Heart right ventricle (tissue), 16 donors: ENCODE measurements at places on chromosomes 11 and 22.

GRCh38 chr22:36595940-36596339 lies 67.0 kb upstream of the EIF3D start:
- no peak for DNase-seq

DNA sequence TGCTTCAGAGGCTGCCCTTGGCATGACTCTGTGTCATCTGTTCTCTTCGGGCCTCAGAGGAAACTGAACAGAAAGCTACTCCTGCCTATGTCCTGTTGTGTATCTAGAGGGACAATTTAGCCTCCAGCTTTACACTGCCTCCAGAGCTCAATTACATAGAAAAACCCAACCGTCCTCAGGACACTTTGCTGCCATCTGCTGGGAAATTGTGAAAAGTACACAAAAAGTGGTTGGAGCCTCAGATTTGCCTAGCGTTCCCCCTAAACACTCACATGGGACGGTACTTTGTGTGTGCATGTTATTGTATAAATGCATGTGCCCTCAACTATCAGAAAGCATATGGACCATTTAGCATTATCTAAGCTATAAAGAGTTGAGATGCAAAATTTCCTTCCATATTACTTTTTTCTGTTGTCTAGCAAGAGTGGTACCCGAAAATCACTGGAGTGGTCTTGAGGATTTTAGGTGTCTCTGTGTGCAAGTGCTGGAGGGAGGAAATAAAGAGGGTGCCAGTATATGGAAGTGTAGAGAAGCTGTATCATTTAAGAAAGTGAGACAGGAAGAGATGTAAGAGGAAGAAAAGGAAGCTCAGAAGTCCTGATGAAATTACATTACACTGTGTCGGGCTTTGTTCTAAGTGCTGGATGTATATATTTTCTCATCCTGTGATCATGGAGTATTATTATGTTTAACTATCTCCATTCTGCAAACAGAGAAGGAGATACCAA lies 8.7 kb upstream of the MS4A4E start:
- DNase-seq = peak; percentile 9

DNA sequence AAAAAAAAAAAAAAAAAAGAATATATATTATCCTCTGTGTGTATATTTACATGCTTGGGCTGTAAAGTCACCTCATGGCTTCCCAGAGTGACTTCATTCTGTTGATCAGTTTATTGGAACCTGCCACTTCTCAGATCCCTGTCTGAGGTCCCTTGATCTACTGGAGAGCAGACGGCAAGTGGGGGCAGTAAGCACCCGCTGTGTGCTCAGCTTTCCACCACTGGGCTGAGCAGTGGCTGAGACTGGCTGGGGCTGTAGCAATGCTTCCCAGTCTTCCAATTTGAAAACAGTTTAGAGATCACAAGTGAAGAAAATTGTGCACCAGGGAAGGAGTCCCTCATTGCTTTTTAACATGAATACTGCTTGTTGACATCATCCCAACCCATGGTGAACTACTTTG lies 6.9 kb upstream of the RBM4B start:
- no peak for DNase-seq

GRCh38 chr11:37710031-37710430 lies 1112.0 kb upstream of the RAG2 start:
- DNase-seq = no peak

GRCh38 chr22:20852503-20852902 lies 6.1 kb downstream of the PI4KA start:
- DNase-seq = no peak

- DNase-seq = no peak
Measured at GRCh38 chr11:69576069-69576782, 64.7 kb upstream of the CCND1 start.

GRCh38 chr22:43471606-43472135 lies 59.9 kb downstream of the MPPED1 start:
- DNase-seq = no peak

GRCh38 chr22:30292069-30292970 lies 3.0 kb upstream of the CASTOR1 start:
- no peak for DNase-seq

DNA sequence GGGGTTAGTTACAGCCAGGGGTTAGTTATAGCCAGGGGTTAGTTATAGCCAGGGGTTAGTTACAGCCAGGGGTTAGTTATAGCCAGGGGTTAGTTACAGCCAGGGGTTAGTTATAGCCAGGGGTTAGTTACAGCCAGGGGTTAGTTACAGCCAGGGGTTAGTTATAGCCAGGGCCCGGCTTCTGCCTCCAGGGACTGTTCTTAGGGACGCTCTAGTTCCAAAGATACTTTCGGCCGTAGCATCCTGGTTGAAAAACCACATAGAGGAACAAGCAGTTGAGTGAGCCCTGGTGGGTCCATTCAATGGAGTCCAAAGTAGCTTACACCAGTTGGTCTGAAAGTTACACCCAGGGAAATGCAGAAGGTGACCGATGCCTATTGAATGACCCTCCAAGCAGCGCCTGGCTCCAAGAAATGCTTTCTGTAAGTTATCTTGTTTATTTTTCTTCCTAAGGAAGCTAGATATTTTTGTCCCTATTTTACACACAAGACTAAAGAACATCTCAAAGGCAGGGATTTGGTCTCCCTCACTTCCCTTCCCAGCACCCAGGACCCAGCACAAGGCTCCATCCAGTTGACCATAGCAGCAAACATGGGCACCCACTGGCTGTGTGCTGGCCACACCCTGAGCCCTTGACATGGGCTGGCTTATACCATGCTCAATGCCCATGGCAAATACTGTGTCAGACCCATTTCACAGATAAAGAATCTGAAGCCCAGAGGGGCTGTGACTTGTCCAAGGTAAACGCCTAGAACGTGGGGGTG lies 49.7 kb upstream of the SHISAL1 start:
- DNase-seq = no peak

DNA sequence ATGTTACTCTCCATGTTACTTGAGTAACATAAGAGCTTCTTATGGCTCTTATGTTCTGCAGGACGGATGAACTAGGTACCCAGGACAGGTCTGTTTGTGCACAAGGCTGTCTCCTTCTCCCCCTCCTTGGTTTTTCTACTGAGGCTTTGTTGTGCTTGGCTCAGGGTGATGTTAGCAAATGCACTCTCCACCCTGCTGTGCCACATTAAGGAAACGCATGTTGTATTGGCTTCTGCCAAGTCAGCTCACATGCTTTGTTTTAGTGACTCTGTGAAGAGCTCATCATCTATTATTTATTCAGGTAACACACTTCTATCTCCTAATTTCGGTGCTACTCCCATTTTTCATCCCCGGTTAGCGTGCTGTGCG lies 108.3 kb downstream of the PTPRJ start:
- DNase-seq = no peak

DNA sequence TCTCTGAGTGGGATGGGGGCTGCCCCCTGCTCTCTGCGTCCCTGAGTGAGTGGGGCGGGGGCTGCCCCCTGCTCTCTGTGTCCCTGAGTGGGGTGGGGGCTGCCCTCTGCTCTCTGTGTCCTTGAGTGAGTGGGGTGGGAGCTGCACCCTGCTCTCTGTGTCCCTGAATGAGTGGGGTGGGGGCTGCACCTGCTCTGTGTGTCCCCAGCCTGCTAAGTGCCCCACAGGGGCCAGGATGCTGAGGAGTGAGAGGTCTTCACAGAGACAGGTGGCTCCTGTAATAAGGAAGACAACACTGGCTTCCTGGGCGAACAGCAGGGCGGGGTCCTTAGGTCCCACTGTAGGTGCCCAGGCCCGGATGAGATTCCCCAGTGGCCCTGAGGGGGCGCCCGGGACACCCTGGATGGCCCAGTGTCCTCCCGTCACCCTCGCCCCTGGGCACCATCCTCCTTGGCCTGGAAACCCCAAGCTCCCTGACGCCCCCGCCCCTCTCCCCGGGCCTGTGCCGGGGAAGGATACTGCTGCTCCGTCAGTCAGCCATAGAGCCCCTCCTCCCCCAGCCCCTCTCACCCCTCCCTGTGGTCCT lies 3.8 kb upstream of the CCDC188 start:
- no peak for DNase-seq

DNA sequence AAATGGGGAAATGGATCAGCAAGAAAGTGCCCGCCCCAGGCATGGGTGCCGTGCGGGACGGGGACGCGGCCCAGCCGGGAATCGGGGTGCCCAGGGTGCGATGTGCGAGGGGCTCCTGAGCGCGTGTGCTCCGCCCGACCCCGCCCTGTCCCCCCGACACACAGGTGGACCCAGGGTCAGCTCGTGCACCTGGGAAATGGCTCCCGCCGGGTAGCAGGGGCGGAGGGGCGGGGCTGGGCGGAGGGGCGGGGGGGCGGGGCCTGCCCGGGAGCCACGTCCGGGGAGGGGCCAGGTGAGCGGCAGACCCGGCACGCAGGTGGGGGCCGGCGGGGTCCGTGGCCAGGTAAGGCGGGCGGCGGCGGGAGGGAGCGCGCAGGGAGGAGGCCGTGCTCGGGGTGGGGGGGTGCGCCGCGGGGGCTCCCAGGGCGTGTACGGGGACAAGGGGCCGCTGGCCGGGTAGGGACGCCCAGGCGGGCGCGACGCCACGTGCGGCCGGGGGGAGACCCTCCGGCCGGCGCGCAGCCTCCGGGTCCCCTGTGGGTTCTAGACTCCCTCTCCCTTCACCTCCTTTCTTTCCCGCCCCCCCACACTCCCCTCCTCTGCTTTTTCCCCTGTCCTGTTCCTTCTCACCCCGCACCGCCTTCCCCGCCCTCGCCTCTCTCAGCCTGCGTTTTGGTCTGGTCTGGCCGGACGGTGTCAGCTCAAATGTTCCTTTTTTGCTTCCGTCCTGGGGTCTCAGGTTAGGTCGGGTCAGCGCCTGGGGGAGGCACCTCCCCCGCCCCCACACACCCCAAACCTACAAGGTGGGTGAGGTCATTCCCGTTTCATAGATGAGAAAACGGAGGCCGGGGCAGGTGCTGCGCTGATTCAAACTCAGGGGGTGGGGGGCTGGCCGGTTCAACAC lies at the start of gene ARHGAP8:
TSS of gene ARHGAP8 (plus strand) at position 291 of the 904 bp plus-strand sequence. CDS start 33,953 bp downstream, outside the sequence.
- DNase-seq = no peak

GRCh38 chr11:67632982-67633755 lies 3.4 kb upstream of the NUDT8 start:
- no peak for DNase-seq

DNA sequence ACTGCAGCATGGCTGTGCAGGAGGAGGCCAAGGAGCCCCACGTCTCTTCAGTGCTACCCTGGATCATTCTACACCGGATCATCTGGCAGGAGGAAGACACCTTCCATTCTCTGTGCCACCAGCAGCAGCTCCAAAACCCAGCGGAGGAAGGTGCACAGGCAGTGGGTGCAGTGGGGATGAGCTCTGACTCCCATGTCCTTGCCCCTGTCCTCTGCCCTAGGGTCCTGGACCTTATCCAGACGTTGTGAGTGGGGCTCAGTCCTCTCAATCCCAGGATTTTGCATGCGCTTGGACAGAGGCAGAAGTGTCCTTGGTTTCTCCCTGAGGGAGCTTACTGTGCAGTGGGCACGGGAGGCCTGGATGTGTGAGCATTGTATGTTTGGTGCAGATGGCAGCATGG lies 61.3 kb downstream of the CABIN1 start:
- no peak for DNase-seq

DNA sequence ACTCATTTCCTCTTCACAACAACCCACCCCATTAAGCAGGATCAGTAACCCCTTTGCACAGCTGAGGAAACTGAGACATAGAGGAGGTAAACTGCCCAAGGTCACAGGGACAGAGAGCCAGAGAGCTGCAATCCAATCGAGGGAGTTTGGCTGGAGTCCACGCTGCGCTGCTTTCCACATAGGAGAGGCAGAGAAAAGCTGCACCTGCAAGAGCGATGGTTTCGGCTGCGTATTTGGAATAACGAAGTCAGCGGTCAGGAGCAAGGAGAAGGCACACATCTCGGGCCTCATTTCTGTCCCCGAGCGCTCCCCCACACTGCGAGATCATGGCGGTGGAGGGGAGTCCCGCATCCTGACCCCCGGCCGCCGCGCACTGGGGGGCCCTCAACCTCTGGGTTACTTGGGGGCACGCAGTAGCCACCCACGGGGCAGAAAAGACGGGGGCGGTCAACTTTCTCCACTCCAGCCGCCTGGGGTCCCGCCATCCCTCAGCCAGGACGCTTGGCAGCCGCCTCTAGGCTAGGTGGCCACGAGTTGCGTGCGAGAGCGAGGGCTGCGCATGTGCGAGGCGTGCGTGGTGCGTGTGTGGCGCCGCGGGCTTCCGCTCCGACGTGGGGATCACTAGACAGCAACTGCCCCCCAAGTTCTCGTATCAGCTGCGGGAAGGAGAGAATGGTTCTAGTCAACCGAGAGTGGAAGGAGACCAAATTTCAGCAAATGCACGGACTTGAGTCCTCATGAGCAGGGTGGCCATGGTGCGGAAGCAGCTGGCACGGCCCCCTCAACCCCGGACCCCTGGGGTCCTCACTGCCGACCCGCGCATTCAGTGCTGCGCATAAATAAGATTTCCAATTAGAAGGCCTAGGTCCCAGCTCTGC lies 42.3 kb upstream of the CLDN5 start:
- no peak for DNase-seq

GRCh38 chr11:76782531-76783293 lies 444 bp upstream of the TSKU start:
- peak; percentile 90 for DNase-seq

- no peak for DNase-seq
Measured at GRCh38 chr11:122653916-122654585, 1.5 kb upstream of the UBASH3B start.

- DNase-seq = no peak
Measured at GRCh38 chr11:121652971-121653370, 200.2 kb upstream of the SORL1-AS1 start.

- DNase-seq = no peak
Measured at GRCh38 chr11:4699697-4700435, 2.2 kb upstream of the OR51E2 start.

- DNase-seq = no peak
Measured at GRCh38 chr22:38314051-38314932, 2.9 kb downstream of the CSNK1E start.

- no peak for DNase-seq
Measured at GRCh38 chr11:94593030-94593429, 25.9 kb downstream of the PIWIL4 start.

DNA sequence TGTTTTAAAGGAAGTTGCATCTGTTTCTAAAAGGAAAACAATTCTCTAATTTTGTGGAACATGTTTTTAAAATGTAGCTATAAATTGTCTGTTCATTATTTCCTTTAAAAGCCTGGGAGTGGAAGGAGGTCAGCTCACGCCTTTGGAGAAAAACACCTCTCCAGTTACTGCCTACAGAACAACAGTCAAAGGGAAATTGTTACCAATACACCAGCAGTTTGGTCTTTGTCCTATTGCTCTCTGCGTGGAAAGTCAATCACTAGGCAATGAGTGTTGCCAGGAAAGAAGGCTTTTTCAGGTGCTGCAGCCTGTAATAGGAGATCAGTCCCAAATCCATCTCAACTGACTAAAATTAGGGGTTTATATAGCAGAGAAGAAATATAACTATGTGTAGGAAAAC lies 22.2 kb downstream of the SVIP start:
- no peak for DNase-seq

- peak; percentile 75 for DNase-seq
Measured at GRCh38 chr22:35467681-35468434, 67.9 kb downstream of the MCM5 start.

GRCh38 chr11:104918113-104918824 lies 20.0 kb upstream of the CASP12 start:
- DNase-seq = no peak

GRCh38 chr22:46881373-46882118 lies 119.1 kb downstream of the TBC1D22A start:
- DNase-seq = peak; percentile 55

- DNase-seq = no peak
Measured at GRCh38 chr22:25749420-25750169, 7.6 kb downstream of the MYO18B start.
